ENCODE measurements at places on chromosomes 2 and 18.
A peak's percentile ranks its signal among the peaks of the same experiment; 100 is the strongest.

- no peak for DNase-seq
These were observed 927.0 kb downstream of the DPP10 start for GRCh38 chr2:115369400-115369799.

- peak; percentile 13 for DNase-seq
These were observed 512.9 kb upstream of the ACVR2A start for GRCh38 chr2:147331790-147332419.

DNA sequence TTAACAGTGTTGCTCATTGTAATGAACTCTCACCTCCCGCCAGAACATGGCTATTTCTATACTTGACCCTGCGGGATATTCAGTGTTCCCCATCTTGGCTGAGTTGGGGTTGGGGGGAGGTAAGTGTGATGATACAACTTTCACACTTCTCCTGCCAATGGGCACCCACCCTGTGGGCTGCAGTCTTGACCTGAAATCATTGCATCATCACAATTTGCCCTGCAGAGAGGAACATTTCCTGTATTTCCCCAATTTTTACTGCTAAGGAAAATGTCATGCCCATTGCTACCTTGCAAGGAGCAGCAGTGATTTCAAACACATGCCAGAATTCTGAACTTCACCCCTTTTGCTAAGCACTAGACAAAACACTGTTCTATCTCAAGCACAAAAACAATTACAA is 92.1 kb downstream of the ADD2 start:
- no peak for DNase-seq

DNA sequence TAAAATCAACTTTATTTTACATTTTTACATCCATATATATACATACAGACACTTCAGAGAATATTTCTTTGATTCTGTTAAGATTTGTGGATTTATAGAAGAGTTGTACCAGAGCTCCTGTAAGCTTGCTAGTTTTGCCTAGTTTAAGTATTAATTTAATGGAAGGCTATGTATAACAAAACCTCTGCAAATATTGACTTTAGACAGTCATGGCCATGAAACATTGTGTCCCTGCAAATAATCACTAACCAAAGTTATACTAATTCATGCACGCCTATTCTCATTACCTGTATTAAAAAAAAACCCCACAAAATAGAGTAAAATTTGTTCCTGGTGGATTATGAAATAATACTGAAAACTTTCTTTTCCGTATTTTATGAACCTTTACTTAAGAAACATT is 379.3 kb downstream of the CTNNA2 start:
- peak; percentile 27 for DNase-seq

DNA sequence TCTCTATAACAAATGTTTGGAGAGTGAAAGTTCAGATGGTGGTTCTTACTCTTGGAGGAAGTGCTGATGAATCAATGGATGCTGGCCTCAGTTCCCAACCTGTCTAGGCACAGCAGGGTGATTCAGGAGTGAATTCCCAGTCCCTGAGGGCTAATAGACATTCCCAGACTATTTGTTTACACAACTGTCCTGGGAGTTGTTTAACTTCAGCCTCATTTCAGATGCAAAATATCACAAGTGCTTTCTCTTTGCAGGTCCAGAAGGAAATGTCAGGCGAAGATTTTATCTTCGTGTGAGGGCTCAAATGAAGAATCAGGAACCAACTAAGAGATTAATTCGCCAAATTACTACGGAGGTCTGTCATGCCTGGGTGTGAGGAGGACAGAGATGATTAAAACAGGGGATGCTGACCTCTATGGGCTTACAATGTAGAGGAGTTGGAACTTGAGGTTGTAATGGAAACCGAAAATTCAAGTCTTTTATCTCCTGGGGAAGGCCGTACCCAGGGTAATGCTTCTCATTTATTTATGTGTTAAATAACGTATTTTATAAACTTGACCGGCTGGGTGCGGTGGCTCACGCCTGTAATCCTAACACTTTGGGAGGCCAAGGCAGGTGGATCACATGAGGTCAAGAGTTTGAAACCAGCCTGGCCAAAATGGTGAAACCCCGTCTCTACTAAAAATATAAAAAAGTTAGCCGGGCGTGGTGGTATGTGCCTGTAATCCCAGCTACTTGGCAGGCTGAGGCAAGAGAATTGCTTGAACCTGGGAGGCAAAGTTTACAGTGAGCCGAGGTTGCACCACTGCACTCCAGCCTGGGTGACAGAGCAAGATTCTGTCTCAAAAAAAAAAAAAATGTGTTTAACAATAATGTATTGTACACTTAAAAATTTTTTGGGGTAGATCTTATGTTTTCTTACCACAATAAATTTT is 38.7 kb upstream of the SLC1A4 start:
- no peak for DNase-seq

- DNase-seq, result no peak
These were observed 121.5 kb upstream of the PDE1A start for GRCh38 chr2:182548031-182548950.

GRCh38 chr2:144374163-144374661 is 145.7 kb downstream of the ZEB2 start:
- DNase-seq, result no peak

DNA sequence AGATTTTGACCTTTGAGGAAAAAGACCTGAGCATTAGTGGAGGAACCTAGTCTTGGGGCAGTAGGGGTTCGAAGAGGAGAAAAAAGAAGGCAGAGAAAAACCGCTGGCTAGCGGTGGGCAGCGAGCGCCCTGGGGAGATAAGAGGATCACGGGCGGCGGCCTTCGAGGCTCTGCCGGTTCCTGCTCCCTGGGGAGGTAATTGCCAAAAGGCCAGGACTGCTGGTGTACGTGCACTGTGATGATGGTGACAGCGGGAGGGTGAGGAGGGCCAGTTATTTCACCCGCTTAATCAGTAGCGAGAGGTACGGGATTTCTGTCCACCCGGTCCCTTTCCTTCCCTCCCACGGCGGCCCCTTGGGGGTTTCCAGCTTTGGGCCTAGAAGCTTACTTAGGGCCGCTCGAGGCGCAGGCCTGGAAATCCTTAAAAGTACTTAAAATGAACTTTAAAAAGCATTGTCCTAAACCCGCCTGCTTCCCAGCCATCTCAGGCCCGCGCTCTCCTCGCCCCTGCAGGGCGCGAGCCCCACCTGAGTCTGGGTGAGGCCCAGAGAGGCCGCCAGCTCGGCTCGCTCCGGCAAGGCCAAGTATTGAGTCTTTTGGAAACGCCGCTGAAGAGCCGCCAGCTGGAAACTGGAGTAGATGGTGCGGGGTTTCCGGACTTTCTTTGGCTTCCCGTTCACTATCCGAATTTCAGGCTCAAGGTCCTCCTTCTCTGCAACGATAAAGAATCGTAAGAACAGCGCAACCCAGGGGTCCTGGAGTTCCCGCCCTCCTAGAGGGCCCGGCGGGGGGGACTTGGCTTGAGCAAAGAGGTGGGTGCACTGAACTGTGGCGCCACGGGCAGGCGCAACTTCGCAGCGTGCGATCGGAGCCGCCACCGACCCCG is 1.5 kb downstream of the DLX2 start:
- no peak for DNase-seq

DNA sequence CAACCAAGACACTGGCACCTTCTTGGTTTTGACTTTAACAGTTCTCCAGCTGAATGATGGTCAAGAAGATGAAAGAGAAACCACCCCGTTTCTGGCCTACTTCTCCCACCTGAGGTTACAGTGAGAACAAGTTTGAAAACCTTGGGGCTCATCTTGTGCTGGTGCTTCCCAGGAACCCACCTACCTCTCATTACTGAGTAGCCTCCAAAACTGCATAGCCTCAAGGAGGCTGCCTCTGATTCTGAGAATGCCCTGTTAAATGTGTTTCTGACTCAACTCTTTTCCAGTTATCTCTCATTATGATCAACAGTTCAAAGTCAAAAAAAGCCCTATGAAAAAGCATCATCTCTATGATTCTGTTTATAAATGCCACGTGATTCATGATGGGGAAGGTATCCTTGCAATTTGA is 121.9 kb downstream of the CACNB4 start:
- DNase-seq, result no peak

GRCh38 chr2:115606350-115606749 is 1163.9 kb downstream of the DPP10 start:
- DNase-seq, result no peak

GRCh38 chr2:40374543-40375240 is 77.2 kb downstream of the SLC8A1 start:
- no peak for DNase-seq

GRCh38 chr2:105446501-105446900 is 47.6 kb upstream of the FHL2 start:
- DNase-seq, result no peak

GRCh38 chr2:41510108-41510507 is 537.7 kb upstream of the PKDCC start:
- DNase-seq, result peak; percentile 11

- no peak for DNase-seq
These were observed 34.7 kb upstream of the RAPH1 start for GRCh38 chr2:203569677-203570316.

DNA sequence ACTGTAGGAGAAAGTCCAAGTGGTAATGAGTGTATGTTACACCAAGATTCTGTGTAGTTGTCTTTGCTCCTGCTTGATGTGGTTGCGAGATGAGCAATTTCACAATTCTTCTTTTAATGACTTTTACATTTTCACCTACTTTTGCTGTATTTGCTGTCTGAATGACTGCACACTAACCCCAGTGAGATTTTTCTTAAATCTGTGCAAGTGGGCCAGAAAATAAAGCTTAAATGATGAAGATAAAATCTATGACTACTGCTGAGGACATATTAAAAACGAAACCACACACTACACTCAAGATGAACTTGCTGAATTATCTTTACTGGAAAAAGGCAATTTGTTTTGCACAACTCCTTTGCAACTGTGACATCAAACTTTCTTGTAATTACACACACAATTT is 4.1 kb downstream of the LDAH start:
- no peak for DNase-seq

DNA sequence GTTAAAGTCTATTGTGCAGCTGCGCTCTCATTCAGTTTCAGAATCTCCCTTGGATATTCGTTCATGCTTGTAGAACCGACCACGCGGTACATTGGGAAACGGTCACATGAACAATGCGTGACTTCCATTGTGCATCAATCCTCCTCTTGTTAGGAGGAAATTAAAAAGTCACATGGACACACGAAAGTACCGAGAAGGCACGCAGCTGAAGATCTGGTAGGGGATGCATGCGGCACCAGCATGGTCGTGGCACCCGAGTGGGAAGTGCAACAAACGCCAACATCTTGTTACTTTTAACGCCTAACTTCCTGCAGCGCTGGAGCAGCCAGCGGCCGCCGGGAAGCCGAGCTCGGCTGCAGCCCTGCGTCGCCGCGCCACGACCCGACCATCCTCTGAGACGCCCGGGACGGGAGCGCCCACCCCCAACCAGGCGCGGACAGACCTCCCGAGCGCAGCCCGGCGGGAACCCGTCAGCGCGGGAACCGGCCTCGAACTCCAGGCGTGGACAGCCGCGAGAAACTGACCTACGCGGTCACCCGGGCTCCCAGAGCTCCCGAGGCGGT is 412 bp downstream of the OSBPL1A start:
- peak; percentile 73 for DNase-seq

GRCh38 chr2:70946832-70947442 is 11.2 kb downstream of the ATP6V1B1 start:
- DNase-seq, result no peak

DNA sequence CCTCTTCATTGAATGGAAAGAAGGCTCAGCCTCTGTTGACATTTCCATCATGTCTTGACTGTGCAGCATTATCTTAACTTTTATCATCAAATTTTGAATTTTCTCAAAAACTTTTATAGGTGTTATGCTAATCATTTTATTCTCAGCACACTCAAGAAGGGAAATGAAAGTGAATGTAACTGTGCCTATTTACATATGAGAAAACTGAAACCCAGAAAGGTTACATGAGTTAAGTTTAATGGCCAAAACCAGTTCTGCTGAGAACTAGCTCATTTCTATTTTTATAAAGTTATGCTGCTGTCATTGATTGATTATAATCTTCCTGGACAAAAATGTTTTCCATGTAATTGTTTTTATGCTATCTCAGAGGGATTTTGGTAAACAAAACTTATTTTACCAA is 618.8 kb upstream of the NRXN1 start:
- no peak for DNase-seq

GRCh38 chr2:53033411-53033810 is 734.2 kb upstream of the CHAC2 start:
- no peak for DNase-seq

DNA sequence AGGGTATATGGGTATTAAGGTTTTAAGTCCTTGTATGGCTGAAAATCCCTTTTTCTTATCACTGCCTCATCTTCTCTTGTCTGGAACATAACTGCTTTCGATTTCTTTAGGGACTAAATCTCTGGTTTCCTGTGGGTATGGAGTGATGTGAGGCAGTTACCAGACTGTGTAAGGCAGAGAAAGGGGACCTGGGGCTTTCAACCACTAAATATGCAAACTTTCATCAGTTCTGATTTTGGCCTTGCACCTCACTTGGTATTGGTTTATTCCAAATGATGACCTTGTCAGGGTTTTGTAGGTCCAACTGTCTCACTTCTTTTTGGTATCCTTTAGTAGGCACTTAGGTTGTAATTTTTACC is 9.3 kb downstream of the MAP4K4 start:
- DNase-seq, result no peak

GRCh38 chr2:4882421-4882820 is 809.8 kb upstream of the SOX11 start:
- DNase-seq, result peak; percentile 65

DNA sequence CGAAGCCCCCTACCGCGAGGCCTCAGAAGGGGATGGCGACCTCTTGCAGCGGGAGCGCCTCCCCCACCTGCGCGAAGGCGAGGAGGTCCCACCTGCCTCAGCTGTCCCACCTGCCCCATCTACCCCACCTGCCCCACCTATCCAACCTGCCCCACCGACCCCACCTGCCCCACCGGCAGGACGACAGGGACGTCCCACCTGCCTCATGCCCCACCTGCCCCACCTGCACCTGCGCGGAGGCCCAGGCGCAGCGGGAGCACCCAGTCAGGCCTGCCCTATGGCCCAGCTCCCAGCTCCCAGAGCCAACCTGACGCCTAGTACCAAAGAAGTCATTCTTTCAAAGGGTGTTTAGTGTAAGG is 489.1 kb upstream of the SMIM21 start:
- DNase-seq, result no peak

- DNase-seq, result no peak
These were observed 32.8 kb downstream of the TTC21B start for GRCh38 chr2:165920748-165921147.

DNA sequence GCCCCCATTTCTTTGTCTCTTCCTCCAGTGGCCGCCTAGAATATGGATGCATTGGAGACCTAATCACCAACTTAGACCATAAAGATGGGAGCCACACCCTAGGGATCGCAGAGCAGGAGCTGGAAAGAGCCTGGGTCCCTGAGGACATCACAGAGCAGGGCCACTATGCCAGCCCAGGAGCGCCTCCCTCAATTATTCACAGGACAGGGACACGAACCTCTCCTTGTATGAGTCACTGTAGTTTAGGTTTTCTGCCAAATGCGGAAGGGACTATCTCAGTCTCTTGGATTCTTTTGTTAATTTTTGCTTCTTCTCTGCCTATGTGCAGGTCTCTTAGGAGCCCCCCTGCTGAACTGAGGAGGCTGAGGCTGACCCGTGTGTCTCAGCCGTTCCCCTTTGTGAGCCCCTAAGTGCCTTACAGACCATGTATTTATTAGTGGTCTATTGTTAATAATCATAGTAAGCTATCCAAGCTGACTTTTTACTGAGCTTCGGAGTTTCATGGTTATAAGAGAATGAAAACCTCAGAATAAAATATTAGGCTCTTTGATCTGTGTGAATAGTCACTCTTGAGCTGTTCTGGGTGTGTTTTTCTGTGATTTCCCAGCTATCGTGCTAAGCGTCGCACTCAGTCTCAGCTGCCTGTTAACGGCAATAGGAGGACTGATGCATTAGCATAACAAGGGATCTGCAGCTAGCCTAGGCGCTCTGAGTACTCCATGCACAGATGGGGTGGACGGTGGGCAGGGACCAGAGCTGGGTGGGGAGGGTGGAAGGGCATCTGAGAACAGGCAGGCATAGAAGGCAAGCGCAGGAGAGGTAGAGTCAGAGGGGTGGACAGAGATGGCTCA is 12.7 kb upstream of the PTPN4 start:
- DNase-seq, result no peak

All from LNCaP clone FGC (cell line).